ENCODE measurements at places on chromosomes 6 and 20.

- DNase-seq: no peak
These were observed 100.5 kb downstream of the TBX18 start for GRCh38 chr6:84663866-84664265.

GRCh38 chr20:55009066-55009465 lies 533.7 kb downstream of the DOK5 start:
- DNase-seq: no peak

- DNase-seq: no peak
These were observed 508.7 kb upstream of the CITED2 start for GRCh38 chr6:139882977-139883728.

DNA sequence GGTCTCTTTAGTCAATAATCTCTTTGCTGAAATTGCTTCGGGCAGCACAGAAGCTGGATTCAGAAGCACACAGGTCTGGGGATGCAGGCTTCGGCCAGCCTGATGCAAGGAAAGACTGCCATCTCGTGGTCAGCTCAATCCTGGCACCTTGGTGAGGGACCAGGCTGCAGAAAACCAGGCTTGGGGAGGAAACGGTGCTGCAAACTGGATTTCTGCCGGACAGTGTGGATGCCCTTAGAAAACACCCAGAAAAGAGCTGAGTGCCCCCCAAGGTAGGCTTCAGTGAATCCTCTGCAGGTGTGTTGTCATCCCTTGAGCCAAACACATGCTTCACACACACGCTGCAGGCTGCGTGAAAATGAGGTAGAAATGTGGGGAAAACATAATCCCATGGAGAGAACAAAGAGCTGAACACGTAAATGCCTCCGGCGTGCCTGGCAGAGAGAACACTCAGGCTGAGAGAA lies 89.8 kb upstream of the PAX1 start:
- peak; percentile 64 for DNase-seq

- DNase-seq: no peak
These were observed 1223.1 kb upstream of the GJE1 start for GRCh38 chr6:140909625-140910024.

DNA sequence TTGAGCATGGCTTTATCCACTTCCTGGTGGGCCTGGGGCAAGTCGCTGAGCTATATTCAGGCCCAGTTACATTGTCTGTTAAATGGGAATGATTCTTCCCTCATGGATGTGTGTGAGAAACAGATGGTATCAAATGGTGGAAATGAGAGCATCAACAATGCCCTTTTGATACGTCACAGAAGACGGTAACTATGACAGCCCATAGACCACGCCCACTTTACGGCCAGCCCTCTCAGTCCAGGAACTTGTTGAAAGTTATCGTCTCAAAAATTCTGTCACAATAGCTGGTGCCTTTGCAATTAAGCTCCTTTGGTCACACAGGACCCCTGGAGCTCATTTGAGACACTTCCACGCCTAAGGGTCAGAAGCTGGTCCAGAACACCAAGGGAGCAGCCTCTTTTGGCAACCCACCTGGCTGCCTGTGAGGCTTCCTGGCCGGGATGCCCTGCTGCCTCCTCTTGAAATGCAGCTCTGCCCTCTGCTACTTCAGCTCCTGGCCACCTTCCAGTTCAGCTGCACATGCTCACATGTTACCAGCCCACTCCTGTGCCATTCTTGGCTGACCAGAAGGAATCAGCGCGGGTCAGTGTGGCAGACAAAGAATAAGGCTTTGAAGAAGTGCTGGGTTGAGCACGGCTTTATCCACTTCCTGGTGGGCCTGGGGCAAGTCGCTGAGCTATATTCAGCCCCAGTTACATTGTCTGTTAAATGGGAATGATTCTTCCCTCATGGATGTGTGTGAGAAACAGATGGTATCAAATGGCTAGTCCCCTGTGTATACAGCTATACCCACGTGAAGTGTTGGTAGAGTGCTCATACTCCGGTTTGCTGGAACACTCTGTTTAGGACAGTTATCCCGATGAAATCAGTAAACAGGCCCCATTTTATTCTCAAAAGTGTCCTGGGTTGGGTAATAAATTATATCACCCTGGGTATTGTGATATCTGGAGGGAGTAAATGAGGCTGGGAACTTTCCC lies 199.2 kb upstream of the SUPT3H start:
- DNase-seq: peak; percentile 14

DNA sequence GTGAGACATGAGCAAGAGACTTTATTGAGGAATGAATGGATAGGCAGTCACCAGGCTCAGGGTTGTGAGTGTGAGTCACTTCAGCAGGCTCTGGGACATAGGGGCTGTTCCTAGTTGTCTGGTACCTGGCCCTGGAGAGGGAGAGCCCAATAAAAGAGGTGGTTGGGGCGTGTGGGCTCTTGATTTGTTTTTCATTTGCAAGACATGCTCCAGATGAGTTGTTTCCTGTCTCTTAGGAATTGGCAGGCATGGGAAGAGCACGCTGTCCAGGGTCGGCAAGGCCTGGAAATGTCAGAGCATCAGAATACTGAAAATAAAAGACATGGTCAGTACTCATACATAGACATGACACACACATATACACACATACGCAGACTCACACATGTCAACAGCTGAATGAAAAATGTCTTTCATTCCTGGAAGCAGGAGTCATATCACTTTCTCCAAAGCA lies 166.3 kb upstream of the SULF2 start:
- no peak for DNase-seq

- DNase-seq: no peak
These were observed 45.1 kb downstream of the TMEM242 start for GRCh38 chr6:157278171-157278570.

DNA sequence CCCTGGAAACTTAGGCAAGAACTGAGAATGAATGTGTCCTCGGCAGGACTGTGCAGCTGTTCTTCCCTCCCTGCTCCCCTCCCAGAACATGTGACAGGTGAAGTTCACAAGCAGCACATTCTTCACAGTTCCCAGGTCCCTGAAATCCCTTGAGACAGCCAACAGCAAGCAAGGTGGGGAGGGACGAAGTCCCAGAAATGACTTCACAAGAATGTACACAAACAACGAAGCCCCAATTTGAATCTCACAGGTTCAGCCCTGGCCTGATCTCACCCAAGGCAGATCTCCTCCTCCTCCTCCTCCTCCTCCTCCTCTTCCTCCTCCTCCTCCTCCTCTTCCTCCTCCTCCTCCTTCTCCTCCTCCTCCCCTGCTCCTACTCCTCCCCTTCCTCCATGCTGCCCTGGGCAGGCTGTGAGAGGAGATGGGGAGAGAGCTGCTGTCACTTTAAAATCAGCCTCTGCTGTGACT lies 32.4 kb downstream of the WRNIP1 start:
- DNase-seq: no peak

DNA sequence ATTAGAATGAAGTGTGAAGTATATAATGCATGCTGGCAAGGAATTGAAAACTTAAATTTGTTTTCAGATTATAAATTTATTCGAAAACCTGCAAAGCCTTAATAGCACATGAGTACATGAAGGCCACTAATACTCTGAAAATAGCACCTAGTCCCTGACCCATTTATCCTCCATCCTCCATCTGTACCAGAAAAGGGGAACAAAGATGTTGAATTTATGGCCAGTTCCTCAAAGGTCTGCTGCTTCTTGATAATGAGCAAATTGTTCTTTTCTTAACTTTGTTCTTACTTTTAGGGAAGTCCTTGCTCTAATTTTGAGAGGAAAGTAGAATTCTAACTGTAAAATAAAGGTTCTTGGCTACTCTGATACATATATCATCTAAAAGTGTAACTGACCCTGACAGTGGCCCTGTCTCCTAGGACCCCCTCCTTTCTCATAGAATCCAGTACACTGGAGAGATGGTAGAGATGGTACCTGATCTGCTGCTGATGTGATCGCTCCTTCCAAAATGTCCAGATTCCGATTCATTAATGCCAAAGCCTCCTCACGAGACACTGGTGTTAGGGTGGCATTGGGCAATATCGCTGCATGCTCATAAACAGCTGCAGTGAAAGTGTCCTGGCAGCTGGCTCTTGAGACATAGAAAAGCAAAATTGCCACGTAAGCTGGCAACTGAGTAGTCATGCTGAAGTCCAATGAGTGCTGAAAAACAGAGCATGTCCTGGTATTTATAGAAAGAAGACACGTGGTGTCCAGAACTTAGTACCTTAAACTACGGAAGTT lies at the start of gene VNN1:
Gene VNN1 (minus strand): TSS at position 704 of the 783 bp plus-strand sequence. CDS start 20 bp downstream, at position 684.
- no peak for DNase-seq

GRCh38 chr6:80436663-80437062 lies 330.2 kb downstream of the BCKDHB start:
- no peak for DNase-seq
